ENCODE measurements at places on chromosomes 11 and 22.

GRCh38 chr22:28594797-28595462 lies 84.7 kb downstream of the TTC28 start:
- DNase-seq = no peak

DNA sequence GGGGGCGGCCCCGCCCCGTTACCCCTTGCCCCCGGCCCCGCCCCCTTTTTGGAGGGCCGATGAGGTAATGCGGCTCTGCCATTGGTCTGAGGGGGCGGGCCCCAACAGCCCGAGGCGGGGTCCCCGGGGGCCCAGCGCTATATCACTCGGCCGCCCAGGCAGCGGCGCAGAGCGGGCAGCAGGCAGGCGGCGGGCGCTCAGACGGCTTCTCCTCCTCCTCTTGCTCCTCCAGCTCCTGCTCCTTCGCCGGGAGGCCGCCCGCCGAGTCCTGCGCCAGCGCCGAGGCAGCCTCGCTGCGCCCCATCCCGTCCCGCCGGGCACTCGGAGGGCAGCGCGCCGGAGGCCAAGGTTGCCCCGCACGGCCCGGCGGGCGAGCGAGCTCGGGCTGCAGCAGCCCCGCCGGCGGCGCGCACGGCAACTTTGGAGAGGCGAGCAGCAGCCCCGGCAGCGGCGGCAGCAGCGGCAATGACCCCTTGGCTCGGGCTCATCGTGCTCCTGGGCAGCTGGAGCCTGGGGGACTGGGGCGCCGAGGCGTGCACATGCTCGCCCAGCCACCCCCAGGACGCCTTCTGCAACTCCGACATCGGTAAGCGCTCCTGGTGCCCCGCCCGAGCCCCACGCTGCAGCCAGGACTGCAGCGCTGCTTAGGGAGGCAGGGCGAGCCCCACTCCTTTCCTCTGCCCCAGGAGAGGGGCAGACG lies at the start of gene TIMP3:
Gene TIMP3, plus strand, starts transcription at position 169 of the 700 bp plus-strand sequence. Its CDS starts 297 bp downstream, at position 466.
- DNase-seq = no peak

- no peak for DNase-seq
These were observed 788 bp downstream of the DRD4 start for GRCh38 chr11:637593-638521.

DNA sequence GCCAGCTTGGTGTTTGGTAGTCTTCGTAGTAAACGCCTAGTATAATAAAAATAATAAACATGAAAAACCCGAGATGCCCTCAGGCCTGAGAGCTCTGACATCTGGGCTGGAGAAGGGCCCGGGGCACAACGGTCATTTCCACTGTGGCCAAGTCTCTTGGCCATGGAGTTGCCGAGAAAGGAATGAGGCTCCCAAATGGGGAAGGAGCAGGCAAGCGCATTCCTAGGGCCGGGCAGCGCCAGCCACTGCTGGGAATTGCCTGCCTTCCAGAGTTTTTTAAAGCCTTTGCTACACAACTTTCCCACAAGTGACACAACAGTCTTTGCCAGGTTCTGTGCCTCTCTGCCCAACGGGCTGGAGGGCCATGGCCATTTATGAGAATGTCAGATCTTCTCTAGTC lies 103.4 kb downstream of the NAV2 start:
- DNase-seq = no peak

DNA sequence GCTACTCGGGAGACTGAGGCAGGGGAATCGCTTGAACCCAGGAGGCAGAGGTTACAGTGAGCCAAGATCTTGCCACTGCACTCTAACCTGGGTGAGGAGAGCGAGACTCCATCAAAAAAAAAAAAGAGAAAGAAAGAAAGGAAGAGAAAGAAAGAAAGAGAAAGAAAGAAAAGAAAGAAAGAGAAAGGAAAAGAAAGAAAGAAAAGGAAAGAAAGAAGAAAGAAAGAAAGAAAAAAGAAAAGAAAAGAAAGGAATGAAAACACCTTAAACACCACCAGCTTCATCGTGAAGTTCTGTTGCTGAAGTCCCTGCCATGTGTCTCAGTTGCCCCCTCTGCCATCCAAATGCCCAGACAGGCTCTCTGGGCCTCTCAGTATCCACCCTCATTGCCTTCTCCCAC lies 9.9 kb upstream of the CXCR5 start:
- DNase-seq = no peak

DNA sequence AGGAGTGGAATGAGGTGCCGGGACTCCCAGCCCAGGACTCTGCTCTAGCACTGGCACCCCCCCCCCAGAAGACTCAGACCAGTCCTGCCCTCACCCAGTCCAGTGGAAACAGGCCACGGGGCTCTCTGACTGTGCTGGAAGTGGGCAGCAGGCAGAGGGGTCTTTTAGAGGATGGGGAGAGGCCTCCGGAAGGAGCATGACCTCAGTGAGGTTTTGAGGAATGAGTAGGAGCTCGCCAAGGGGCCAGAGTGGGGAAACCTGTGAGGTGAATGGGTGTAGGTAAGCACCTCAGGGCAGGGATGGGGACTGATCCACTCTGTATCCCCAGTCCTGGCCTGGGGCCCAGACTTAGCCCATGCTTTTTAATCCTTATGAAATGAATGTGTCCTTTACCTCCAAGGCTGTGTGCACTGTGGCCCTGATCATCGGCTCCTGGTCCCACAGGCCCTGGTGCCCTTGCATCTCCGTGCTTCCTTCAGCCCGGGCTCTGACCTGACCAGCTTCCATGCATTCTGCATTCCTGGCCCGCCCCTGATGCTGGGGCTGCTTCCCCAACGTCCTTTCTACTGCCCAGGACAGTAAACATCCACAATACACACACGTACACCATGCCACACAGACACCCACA lies 24.4 kb upstream of the RFPL3 start:
- DNase-seq = no peak

DNA sequence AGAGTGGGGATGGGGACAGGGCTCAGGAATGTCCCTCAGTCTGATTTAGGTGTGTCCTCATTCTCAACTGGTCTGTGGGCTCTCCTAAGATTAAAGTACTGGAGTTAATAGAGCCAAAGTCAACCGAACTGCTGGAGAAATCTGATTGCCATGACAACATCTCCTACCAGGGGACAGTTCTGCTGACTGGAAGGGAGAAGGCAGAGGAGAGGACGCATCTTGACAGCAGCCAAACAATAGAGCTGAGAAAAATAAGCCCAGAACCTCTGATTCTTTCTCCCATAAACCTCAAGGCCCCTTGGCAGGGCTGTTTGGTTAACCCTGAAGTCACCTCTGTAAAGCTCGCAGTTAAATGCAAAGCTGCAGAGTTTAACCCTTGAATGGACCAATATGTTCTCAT lies 2.8 kb downstream of the KCTD14 start:
- no peak for DNase-seq

DNA sequence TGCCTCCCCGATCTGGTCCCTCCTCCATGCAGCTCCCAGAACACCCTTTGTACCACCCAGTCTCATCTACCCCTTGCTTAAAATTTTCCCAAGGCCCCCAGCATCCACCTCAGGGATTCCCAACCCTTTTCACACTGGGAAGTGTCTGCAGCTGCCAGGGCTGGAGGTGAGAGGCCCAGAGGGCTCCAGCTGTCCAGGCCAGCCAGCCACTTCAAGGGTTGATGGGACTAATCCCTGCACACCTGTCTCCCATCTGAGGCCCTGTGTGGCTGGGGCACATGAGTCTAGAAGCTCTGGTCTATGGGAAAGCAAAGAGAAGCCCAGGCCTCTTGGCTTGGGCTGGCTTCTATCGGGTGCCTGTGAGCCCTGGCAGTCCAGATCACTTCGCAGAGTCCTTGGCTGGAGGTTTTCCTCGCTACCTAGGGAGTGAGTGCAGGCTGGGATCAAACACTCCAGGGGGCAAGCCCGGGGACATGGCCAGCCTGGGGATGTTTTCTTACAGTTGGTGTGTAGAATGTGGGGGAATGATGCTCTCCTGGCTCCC lies 41.1 kb upstream of the TPBGL start:
- no peak for DNase-seq

- DNase-seq = no peak
These were observed 92.5 kb downstream of the TMPRSS5 start for GRCh38 chr11:113613619-113614018.

DNA sequence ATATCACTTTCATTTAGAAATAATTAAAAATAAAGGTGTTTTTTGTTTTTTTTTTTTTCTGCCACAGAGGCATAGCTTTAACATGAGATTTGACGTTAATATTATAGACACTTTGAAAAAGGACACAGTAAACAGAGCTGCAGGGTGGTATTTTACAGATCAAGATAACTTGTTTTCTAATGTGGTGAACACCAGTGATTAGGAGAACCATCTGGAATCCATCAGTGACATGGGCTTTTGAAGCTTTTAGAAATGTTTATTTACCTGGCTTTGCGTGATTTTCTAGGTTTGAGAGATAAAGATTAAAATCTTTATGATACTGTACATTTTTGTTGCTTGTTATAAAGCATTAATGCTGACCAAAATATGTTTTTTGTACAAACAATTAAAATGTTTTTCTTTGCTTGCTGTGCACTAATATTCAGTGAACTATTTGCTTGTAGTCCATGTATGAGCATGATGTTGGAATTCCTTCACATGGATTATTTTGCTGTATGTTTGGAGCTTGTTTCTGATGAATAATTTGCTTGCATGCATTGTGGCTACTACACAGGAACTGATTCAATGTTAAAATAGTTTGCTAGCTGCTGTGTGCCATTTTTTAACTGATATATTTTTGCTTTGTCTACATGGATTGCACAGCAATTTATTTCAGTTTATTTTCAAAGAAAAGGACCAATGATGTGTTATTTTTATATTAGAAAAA lies 352.1 kb upstream of the NARS2 start:
- no peak for DNase-seq

DNA sequence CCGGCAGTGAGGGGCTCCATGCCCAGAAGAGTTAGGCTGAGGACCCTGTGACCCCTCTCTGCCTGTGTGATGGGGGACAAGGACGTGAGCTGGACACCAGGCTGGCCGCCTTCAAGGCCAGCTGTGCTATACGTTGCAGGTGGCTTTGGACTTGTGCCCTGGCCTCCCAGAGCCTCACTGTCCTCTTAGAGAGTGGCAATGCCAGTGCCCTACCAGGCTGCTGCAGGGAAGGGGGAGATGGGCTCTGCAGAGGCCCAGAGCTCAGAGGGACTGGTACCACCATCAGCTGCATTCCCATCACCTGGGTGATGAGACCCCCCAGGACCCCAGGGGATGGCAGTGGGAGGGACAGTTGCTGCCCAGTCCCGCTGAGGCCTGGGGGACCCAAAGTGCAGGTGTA lies 90.4 kb upstream of the SHISAL1 start:
- DNase-seq = no peak

- no peak for DNase-seq
These were observed 7.8 kb downstream of the TTC38 start for GRCh38 chr22:46275455-46276122.

- no peak for DNase-seq
These were observed 28.5 kb downstream of the BTBD10 start for GRCh38 chr11:13434247-13435205.

DNA sequence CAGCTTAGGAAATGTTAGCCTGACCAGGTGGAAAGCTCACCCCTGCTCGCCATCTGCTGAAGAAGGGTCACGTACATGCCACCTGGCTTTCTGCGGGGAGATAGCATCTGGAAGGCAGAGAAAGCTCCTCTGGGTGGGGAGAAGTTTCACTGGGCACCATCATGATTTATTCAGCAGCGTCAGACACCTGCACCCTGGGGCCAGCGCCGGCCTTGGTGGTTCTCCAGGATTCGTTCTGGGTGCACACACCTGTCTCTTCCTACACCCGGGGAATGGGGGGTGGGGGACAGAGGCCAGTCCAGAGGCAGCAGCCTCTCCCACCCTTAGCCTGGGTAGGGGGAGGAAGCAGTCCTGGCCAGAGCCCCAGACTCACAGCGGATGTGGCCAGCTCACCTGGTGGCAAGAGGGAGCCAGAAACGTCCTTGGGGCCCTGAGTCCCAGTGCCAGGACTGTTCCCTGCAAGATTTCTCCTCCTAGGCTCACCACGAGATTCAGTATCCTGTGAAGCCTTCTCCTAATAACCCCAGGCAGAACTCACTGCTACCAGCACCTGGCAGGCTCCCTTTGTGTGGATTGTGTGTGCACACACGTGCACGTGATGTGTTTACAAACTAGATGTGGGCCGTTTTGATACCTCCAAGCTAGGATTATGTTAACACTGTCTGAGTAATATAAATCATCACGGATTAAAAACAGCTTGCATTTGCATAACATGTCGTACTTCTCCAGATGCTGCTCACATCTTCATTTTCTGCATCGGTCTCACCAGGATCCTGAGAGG lies 17.3 kb upstream of the RASD2 start:
- DNase-seq = no peak

DNA sequence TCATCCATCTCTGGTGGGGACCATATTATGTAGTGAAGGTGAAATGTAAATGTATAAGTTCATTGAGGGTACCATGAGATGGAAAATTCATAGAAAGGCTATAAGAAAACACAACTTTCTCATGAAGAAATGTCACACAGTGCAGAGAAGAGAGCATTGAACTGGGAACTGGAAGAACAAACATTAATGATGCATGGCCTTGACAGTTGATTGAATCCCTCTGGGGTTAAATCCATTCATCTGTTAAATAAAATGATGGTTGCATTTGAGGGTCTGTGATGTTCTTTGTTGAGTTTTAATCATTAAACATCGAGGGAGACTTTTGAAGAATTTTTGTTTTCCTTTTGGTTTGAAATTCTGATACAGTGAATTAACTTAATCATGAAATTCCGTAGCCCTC lies 1401.4 kb downstream of the FAM181B start:
- no peak for DNase-seq

DNA sequence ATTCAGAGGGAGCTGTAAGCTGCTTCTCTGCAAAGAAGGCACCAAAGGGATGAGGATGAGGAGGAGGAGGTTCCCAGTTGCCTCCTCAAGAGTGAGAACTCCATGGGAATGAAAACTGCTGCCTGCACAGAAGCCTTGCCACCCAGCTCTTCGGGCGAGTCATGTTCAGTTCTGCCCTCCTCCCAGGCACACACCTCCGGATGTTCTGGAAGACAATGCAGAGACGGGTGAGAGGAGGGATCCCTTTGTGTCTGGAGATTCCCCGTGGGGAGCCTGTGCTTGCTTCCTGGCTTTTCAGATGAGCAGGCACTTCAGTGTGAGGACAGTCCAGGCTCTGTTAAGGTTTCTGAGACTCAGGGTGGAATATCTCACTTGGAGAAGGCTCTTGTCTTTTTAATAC lies 295.6 kb downstream of the DDX10 start:
- DNase-seq = no peak

GRCh38 chr22:43147821-43148220 lies 3.5 kb upstream of the TSPO start:
- DNase-seq = no peak

DNA sequence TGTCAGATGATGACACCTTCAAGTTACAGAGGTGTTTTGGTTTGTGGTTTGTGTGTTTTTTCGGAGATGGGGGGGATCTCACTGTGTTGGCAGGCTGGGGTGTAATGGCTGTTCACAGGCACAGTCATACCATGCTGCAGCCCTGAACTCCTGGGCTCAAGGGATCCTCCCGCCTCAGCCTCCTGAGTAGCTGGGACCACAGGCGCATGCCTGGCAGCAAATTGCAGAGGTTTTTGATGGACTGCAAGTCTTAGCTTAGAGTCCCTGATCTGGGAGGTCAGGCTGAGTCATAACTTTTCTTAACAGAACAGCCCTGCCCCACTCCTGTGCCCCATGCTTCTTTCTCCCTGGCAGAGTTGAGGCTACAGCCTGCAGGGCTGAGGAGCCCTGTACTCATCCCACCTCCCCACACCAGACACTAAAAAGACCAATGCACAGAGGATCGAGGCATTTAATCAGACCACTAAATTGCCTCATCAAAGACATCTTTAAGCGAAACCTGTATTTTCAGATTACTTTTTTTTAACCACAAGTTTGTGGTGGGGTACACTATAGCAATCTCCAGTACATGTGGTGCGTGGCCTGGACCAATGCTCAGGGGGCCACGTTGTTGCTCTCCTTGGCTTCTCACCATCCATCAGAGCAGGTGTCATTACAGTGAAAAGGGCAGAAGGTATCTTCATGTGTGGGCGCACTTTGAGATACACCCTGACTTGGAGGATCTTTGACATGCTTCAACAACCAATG lies 17.1 kb upstream of the ADORA2A start:
- peak; percentile 51 for DNase-seq

Measured in effector memory CD8-positive, alpha-beta T cell (primary cell).